ENCODE measurements at places on chromosomes 7 and 10.

- no peak for DNase-seq
Measured at GRCh38 chr10:100749309-100750217, 4.2 kb downstream of the PAX2 start.

DNA sequence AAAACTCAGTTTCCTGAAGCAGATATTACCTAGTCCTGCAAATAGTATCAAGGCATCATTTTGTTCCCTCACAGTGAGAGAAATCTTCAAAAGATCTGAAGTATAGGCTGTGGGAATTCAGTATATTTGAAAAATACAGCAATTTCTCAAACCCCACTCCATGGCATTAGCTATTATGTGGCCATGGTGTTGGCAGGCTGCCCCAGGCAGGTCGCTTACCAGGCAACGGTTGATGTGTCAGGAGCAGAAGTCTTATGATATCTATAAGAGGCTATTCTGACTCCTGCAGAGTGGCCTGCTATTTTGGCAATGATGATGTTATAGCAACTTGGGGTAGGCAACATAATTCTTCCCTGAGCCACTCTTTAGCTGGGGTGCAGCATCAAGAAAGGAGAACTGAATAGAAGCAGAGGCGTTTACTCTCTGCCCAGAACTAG is 187.9 kb downstream of the PLXDC2 start:
- DNase-seq, result no peak

DNA sequence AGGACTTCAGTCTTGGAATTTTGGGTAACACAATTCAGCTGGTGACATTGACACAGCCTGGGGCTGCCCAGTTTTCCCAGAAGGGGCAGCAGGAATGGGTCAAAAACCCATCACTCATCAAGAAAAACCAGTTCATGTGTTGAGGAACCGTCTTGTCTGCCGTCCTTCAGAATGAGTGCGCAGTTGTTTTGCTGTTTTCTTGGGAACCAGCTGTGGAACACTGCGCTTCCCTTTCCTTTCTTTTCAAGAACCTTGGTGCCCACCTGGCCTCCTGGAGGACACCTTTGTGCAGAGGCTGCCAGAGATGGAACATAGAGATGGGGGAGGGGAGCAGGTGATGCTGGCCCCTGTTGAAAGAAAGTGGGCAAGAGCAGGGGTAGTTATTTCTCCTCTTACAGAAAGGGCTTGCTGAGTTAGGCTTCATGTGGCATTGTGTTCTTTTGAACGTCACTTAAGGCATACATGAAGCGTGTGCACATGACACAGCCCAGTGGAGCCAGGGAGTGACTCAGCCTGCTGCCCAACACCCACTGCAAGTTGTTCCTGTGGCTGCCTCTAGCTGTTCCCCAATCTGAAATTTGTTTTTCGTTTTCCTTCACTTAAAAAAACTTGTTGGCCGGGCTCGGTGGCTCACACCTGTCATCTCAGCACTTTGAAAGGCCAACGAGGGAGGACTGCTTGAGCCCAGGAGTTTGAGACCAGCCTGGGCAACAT is 87.4 kb upstream of the TNS3 start:
- DNase-seq, result no peak

DNA sequence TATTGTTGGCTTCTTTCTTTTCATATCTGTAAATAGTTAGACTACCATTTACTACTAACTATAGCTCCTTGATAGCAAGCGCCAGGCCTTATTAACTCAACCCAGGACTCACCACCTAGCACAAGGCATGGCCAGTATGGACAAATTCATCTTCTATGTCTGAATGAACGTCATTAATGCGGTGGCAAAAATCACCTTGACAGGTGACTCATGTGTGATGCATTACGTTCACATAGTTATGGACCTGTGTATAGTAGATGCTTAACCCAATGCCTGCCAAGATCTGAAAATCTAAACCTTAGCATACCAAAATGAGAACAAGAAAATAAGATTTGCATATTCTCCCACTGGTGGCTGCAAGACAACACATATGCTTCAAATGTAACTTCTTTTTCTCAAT is 300.8 kb downstream of the PARD3 start:
- no peak for DNase-seq

DNA sequence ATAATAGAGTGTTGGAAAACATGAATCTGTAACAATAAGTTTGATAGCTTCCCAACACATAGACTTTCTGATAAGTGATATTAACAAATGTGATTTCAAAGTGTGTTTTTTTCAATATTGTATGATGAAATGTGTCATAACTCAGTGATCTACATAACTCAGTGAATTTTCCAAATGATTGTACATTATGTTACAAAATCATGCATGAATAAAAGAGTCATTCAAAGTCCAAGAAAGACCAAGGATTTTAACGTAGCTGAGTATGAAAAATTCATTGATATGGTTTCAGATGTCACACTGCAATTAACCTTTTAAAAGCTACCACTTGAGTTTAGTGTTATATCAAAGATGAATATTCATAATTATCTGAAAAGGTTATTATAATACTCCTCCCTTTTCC is 111.2 kb downstream of the MYOF start:
- no peak for DNase-seq

DNA sequence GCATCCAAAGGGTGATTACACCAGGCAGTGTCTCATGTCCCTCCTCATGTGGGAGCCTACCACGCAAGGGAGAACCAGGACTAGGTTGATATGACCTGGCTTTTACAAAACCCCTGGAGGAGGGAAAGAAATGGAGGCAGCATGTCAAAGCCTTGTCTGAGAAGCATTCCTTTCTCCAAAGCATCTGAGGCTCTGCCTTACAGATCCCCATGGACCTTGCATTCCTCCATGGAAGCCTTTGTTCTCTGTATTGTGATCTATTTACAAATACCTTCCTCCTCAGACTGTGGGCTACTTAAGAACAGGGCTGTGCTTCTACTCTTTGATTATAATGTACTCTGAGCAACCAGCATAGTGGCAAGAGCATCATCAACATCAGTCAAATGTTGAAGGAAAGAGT is 197.0 kb downstream of the PLXNA4 start:
- no peak for DNase-seq

All from iPS-NIHi11 (cell line).